ENCODE measurements at places on chromosomes 7 and 10.

DNA sequence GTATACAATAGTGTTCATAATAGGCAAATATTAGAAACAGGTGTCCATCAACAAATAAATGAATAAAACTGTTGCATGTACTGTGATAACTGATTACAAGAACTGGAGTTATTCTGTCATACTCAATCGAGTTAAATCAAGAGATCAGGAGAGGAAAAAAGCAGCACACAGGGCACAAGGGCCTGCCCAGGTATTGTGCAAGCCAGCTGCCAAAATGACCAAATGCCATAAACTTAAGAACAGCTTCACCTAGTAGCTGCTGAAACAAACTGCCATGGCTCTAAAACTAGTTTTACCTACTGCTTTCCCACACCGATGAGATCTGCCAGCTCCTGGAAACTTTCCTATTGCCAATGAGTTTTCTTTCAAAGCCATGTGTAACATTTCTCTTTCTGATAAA lies 12.2 kb downstream of the GSAP start:
- DNase-seq = no peak

DNA sequence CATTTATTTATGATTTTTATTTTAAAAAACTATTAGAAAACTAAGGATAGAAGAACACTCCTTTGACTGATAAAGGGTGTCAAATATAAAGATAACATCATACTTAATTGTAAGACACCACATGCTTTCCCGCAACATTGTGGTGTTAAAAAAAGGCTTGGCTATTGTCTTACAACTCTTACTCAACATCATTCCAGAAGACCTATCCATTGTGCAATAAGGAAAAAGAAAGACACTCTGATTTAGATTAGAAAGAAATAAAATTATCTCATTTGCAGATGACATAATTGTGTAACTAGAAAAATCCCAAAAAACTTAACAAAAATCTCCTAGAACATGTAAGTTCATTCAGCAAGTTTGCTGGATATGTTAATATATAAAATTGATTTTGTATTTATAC lies 296.7 kb upstream of the GNAI1 start:
- DNase-seq = no peak

DNA sequence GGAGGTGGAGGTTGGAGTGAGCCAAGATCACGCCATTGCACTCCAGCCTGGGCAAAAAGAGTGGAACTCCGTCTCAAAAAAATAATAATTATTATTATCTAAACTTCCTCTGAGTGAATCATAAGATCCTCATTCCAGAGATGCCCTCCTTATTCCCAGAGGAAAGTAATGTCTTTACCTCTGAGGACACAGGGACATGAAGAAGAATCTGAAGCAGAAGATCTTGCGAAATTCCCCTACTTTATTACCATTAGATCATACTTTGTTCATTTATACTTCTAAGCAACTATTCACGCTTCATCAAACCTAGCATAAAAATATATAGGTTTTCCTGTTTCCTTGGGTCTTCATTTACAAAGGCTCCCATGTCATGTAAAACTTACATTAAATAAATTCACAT lies 143.1 kb downstream of the ETV1 start:
- DNase-seq = no peak

- DNase-seq = no peak
These were observed 367 bp upstream of the AVL9 start for GRCh38 chr7:32494946-32495297.

GRCh38 chr10:58152673-58153263 lies 114.9 kb downstream of the IPMK start:
- DNase-seq = no peak

- DNase-seq = no peak
These were observed 7.9 kb downstream of the CEP41 start for GRCh38 chr7:130432886-130433285.

DNA sequence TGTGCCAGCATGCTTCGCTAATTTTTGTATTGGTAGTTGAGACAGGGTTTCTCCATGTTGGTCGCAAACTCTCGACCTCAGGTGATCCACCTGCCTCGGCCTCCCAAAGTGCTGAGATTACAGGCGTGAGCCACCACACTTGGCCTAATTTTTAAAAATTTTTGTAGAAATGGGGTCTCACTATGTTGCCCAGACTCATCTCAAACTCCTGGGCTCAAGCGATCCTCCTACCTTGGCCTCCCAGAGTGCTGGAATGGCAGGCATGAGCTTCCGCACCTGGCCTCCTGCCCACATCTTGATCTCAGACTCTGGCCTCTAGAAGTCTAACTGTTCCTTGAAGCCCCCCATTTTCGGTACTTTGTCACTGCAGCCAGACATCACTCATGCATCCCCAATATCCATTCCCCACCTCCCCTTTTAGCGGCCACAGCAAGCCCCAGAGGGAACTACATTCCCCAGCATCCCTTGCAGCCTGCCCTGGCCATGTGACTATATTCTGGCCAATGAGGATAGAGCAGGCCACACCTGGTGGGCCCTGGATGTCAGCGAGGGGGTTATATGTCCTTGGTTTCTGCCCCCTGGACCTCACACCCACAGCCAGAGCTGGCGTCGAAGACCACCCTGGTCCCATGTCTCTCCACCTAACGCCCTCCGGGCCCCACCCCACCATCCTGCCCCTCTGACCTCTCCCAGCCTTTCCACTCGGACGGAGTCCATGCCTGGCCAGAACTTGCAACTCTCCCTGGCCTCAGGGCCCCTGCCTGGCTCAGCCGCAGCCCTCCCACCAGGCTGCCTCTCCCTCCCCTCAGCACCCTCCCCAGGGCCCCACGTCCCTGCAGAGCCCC lies 33.8 kb downstream of the MICALL2 start:
- DNase-seq = no peak

GRCh38 chr7:157205438-157205837 lies 66.7 kb downstream of the UBE3C start:
- no peak for DNase-seq

DNA sequence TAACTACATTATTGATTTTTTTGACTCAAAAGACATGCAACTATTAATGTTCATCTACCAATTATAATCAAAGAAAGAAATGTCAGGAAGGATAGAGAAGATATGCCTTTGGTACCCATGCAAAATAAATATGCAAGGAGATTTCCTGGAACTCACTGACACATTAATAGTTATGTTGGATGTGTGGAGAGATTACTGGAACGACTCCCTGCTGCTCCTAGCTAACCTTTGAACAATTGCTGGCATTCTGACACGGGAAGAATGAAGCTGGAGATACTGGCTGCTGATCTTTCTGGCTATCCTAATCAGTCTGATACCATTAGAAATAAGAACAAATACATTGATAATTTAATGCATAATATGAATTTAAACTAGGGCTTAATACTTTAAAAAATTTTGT lies 507.9 kb upstream of the NRG3 start:
- DNase-seq = no peak

- no peak for DNase-seq
These were observed 228.8 kb downstream of the TRIL start for GRCh38 chr7:28729281-28729680.

- DNase-seq = no peak
These were observed 64.9 kb downstream of the ZNF92 start for GRCh38 chr7:65438598-65438997.

GRCh38 chr7:152871005-152871677 lies 111.6 kb downstream of the ACTR3B start:
- no peak for DNase-seq

- DNase-seq = no peak
These were observed 89.6 kb downstream of the PODXL start for GRCh38 chr7:131466735-131467365.

DNA sequence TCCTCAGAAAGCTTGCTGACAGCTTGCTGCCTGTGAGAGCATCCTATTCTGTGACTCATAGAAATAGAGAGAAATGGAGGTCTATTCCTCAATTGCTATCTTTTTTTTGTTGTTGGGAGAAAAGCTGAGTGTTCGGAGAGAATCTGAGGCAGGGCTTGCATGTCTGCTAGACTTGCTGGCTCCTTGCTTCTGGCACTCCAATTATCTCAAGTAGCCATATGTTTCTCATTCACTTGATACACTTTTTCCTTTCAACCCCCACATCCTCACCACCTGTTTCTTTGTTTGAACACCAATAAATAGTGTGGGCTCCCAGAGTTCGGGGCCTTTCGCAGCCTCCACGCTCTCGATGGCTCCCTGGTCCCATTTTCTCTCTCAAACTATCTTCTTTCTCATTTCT lies 172.2 kb downstream of the SH2D4B start:
- no peak for DNase-seq

DNA sequence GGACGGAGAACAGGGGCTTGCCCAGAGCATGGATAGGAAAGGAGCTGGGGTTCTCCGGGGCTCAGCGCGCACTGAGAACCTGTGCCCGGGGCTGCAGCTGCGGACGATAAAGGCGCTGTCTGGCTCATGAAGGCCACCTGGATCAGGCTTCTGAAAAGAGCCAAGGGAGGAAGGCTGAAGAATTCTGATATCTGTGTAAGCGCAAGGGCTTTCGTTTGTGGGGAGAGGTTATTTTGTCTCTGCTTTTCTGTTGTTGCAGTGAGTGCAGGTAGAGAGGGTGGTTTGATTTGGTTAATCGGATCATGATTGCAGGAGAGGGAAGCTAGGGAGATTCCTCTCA lies 250.5 kb downstream of the NSUN6 start:
- no peak for DNase-seq

- DNase-seq = no peak
These were observed 9.1 kb downstream of the EN2 start for GRCh38 chr7:155466814-155467733.
